Vein endothelial cell (primary cell): ENCODE measurements at places on chromosomes 1 and 21. TPM values are rescaled to one million over a fixed set of nuclear protein-coding genes. Genes with fewer than 3 reads are reported as not detected.

Gene BLACAT1
- under 0.01 and 0.29 TPM in 2 replicates for total RNA-seq

Gene ADORA1
- total RNA-seq, result not detected in 2 replicates

Gene GBP2
- total RNA-seq, result 52.9 and 66.5 TPM in 2 replicates

Gene KCNJ9
- total RNA-seq, result not detected in 2 replicates

Gene SPRR2F
- not detected in 2 replicates for total RNA-seq

Gene CD1E
- not detected in 2 replicates for total RNA-seq

Gene NTNG1
- total RNA-seq, result under 0.01 and 2.2 TPM in 2 replicates

Gene CD1B
- not detected in 2 replicates for total RNA-seq

Gene RCAN1
- 18.9 and 22.7 TPM in 2 replicates for total RNA-seq

Gene ARHGAP30
- total RNA-seq, result not detected in 2 replicates

Gene IL22RA1
- not detected in 2 replicates for total RNA-seq

Gene VASH2
- under 0.01 and 0.10 TPM in 2 replicates for total RNA-seq

Gene FABP3
- total RNA-seq, result 0.65 and 0.86 TPM in 2 replicates

Gene LIN28A
- total RNA-seq, result not detected in 2 replicates

Gene PEX19
- 36.9 and 37.9 TPM in 2 replicates for total RNA-seq

Gene KIF17
- total RNA-seq, result 11.8 and 14.7 TPM in 2 replicates

Gene KIRREL1
- total RNA-seq, result 42.2 and 51.9 TPM in 2 replicates

Gene FAM167B
- total RNA-seq, result 1.3 and 2.9 TPM in 2 replicates

Gene CERS2
- 129 and 138 TPM in 2 replicates for total RNA-seq

Gene BRDT
- not detected in 2 replicates for total RNA-seq

Gene PRR9
- not detected in 2 replicates for total RNA-seq

Gene C4BPA
- not detected in 2 replicates for total RNA-seq

Gene FCRL6
- not detected in 2 replicates for total RNA-seq

Gene ACOT11
- total RNA-seq, result 3.6 and 3.9 TPM in 2 replicates

Gene PRAMEF20
- total RNA-seq, result not detected in 2 replicates

Gene COL24A1
- total RNA-seq, result not detected in 2 replicates

Gene LCE1B
- not detected in 2 replicates for total RNA-seq

Gene TMEM61
- total RNA-seq, result not detected in 2 replicates

Gene KLHL21
- 31.0 and 31.4 TPM in 2 replicates for total RNA-seq

Gene KCNC4
- total RNA-seq, result 2.6 and 6.5 TPM in 2 replicates

Gene TDRD10
- total RNA-seq, result 2.9 and 4.8 TPM in 2 replicates

Gene RGS8
- not detected in 2 replicates for total RNA-seq

Gene ZNF496
- 43.8 and 56.8 TPM in 2 replicates for total RNA-seq

Gene RPE65
- total RNA-seq, result not detected in 2 replicates

Gene PLA2G5
- not detected in 2 replicates for total RNA-seq

Gene S1PR1
- total RNA-seq, result 306 and 308 TPM in 2 replicates

Gene NCF2
- 0.10 TPM in 1 of 2 replicates, not detected in the other for total RNA-seq

Gene LENEP
- 0.67 and 1.3 TPM in 2 replicates for total RNA-seq

Gene BMP8A
- total RNA-seq, result 0.29 and 0.98 TPM in 2 replicates

Gene THEM4
- total RNA-seq, result 14.4 and 22.3 TPM in 2 replicates

Gene TNFRSF9
- total RNA-seq, result 0.96 and 1.3 TPM in 2 replicates

Gene PDC
- not detected in 2 replicates for total RNA-seq

Gene SLC45A3
- 10.9 and 14.4 TPM in 2 replicates for total RNA-seq

Gene LAMC1
- 561 and 607 TPM in 2 replicates for total RNA-seq

Gene RAB42
- total RNA-seq, result 0.98 and 1.2 TPM in 2 replicates

Gene KCNT2
- 0.29 and 2.0 TPM in 2 replicates for total RNA-seq

Gene RIMS3
- under 0.01 and 0.19 TPM in 2 replicates for total RNA-seq

Gene DENND2D
- total RNA-seq, result 0.76 and 0.98 TPM in 2 replicates

Gene ATP13A2
- 60.2 and 86.9 TPM in 2 replicates for total RNA-seq

Gene KLHDC8A
- total RNA-seq, result not detected in 2 replicates

Gene FALEC
- not detected in 2 replicates for total RNA-seq
